Motor neuron (in vitro differentiated cells): ENCODE measurements at places on chromosomes 2 and 18. TPM values are rescaled to one million over a fixed set of nuclear protein-coding genes. Genes with fewer than 3 reads are reported as not detected.

GRCh38 chr2:156023229-156023869 lies 309.2 kb downstream of the NR4A2 start:
- ATAC-seq = no peak

DNA sequence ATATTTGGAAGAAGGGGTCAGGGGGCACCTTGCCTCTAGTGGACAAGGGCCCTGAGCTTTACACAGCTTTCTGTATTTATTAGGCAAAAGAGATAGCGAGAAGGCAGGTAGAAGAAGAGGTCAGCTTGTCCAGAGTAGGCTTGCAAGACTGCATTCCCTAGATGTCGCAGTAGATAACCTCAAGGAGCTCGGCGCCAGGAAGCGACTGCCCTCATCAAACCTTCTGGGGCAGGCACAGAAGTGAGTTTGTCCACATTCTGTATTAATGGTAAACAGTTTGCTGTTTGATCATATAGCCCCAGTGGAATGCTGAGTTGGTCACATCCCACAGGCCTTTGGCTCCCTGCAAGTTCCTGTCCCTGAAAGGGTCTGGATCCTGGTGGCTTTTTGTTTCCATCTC lies 7.0 kb downstream of the CHCHD5 start:
- ATAC-seq = no peak

DNA sequence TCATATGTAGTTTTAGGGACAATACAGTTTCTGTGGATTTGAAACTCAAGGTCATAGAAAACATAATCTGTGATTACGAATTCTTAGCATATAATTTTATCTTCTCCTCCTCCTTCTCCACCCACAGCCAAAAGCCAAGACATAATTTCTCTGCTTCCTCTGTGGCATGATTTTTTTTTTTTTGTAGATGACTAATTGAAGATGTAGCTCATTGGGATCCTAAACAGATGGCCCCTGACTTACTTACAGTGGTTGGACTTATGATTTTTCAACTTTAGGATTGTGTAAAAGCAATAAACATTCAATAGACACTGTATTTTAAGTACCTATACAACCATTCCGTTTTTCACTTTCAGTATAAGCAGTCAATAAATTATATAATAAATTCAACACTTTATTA lies 42.3 kb downstream of the FSIP2 start:
- no peak for ATAC-seq

DNA sequence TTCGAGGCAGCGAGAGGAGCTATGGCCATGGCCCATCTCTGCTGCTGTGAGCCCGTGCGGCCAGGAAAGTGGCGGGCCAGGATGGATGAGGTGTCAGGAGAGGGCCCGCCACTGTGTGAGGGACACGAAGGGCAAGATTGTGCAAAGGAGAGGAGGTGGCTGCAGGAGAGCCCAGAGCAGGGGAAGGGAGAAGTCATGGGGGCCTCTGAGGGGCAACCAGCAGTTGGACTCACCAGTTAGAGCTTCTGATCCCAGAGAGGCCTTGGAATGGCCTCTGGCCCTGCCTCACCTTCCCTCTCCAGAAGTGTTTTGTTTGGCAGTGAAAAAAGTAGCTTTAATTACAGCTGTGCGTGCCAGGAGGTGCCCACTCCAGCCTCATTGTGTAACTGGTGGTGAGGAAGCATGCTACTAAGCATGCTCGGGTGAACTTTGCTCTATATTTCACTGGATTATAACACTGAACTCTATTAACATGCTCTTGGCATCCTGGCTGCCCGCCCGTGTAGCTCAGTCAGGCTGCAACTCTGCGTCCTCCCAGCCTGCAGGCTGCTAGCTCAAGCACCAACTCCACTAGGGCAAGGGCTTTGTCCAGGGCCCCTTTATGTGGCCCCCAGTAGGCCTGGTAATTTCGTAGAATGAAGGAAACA lies 34.2 kb downstream of the IMPA2 start:
- peak; percentile 71 for ATAC-seq

The FAM124B gene
- 0.65 and 0.97 TPM in 2 replicates for total RNA-seq
